ENCODE measurements at places on chromosomes 11 and 22.
A peak's percentile ranks its signal among the peaks of the same experiment; 100 is the strongest.

DNA sequence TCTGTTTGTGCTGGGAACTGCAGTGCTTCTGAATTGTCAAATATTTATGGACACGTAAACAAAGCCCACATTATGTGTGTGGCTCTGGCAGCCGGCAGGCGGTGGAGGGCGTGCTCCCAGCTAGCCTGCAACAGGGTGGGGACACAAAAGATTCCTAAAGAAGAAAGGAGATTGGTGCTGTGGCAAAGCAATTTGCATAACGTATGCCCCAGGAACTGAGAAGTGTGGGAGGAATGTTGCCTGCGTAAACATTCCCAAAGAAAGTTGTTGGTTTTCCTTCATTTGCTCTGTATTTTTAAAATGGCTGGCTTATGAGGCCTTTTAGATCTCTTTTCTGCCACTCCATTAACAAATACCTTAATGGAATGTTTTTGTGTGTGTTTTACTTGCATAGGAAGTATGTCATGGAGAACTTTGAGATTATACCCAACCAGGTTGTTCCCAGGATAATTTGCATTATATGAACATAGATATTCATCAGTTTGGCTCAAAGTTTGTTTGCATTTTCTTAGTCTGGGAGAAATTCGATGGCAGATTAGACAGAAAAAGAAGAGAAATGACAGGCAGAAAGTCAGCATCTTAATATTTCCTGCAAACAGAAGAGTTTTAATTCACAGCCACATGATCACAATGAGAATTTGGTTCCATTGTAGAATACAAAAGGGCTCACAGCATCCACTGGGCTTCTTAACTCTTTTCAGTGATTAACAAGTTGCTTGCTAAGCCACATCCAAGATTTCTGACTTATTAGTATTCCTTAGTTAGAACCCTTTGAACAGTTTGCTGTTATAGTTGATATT lies 41.8 kb upstream of the DLAT start:
- DNase-seq = no peak

GRCh38 chr22:33472462-33473344 lies 414.5 kb upstream of the SYN3 start:
- no peak for DNase-seq

DNA sequence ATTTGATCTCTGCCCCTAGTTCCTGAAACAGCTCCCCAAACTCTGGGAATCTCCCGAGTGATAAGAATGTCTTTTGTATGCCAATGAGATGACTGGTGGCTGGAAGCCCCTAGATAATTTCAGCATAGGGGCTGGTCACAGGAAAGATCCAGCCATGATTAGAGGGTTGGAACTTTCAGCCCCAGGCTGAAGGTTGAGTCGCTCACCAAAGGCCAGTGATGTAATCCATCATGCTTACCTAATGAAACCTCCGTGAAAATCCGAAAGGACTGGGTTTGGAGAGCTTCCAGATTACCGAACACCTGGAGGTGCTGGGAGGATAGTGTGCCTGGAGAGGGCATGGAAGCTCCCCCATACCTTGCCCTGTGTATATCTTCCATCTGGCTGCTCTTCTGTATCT lies 26.0 kb downstream of the LRRC32 start:
- no peak for DNase-seq

- no peak for DNase-seq
Observed at GRCh38 chr22:25402501-25403283, 161.8 kb upstream of the GRK3 start.

DNA sequence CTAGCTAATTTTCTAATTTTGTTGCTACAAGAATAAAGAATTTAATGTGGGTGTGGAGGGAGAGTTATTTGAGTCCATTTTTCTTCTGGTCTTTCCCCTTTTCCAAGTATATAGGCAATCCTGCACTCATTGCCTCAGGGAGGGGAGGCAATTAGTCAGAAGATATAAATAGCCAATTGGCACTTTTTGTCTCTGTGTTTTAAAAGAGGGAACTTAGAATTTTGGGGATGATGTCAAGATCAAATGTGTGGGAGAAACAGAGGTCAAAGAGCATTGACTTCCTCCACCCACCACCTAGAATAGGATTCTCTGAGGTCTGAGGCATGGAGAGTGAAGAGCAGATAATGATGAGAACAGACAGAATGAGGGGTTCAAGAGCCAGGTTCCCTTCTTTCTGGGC lies 120.3 kb upstream of the ZC3H12C start:
- peak; percentile 91 for DNase-seq

GRCh38 chr11:2375964-2376551 lies 1.1 kb upstream of the CD81 start:
- no peak for DNase-seq

GRCh38 chr22:31750365-31751284 lies 693 bp upstream of the PRR14L start:
- no peak for DNase-seq

DNA sequence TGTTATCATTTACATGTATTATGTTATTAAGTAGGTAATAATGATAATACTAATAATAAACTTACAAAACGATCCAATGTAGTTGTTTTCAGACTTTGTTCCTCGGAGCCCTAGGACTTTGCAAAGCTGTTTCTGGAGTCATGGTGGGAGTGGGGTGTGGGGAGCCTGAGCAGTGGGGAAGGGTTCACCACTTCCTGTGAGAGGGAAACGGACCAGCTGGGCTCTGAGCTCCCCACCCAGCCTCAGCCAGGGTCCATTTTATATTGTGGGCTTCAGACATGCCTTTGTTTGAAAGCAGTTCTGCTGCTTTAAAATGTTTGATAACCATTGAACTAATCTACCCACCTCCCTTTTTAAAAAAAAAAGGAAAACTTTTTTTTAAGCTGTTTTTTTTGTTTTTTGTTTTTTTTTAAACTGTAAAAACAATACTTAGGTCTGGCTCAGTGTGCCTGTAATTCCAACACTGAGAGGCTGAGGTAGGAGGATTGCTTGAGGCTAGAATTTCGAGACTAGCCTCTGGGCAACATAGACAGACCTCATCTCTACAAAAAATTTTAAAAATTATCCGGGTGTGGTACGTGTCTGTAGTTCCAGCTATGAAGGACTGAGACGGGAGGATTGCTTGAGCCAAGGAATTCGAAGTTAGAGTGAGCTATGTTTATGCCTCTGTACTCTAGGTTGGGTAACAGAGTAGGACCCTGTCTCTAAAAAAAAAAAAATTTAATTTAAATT lies 7.0 kb downstream of the SERPING1 start:
- no peak for DNase-seq

DNA sequence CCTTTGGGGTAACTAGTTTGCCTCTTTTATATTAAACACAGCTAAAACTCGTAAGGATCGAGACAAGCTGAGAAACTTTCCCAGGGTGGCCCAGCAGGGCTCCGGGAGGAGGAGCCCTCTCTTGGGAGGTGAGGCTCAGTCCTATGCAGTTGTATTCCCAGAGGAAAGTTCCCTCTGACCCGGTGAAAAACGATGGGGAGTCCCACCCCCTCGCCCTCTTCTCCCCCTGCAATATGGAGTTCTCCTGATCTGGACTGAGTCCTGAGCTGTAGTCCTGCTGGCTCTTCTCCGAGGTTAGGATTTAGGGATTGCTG lies 1.3 kb downstream of the NTM start:
- DNase-seq = no peak

DNA sequence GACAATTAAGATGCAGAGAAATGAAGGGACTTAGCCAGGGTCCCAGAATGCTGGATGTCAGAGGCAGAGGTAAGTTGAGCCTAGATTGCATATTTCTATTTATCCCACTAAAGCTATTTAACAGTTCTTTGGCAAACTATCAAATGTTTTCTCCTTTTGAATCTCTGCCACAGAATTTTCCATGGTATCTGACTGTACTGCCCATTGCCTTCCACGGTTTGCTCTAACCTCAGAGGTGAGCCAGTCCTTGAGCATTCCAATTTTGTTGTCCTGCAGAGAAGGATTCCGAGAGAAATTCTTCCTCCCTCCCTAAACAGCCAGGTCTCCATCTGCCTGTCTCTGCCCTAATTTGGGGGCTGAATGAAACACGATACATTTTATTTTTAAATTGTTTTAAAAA lies 368.3 kb upstream of the SYN3 start:
- DNase-seq = no peak

GRCh38 chr11:68837583-68838571 lies 3.8 kb downstream of the CPT1A start:
- no peak for DNase-seq

DNA sequence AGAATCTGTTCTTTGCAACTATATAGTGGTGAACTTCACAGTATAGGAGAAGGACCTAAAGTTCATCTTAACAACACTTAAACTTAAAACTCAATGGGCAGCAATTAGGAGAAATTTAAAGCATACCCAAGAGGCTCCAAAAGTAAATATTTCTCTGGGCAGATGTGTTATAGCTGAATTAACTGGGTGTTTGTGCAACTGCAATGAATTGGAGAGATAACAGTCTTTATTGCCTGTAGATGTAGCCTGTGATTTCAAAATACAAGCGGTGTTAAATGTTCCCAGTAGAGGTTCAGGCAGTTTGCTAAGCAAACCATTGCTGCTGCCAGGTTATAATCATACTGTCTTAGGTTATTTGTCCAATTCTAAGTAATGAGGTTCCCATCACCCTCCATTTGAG lies 294.1 kb upstream of the MTNR1B start:
- no peak for DNase-seq

DNA sequence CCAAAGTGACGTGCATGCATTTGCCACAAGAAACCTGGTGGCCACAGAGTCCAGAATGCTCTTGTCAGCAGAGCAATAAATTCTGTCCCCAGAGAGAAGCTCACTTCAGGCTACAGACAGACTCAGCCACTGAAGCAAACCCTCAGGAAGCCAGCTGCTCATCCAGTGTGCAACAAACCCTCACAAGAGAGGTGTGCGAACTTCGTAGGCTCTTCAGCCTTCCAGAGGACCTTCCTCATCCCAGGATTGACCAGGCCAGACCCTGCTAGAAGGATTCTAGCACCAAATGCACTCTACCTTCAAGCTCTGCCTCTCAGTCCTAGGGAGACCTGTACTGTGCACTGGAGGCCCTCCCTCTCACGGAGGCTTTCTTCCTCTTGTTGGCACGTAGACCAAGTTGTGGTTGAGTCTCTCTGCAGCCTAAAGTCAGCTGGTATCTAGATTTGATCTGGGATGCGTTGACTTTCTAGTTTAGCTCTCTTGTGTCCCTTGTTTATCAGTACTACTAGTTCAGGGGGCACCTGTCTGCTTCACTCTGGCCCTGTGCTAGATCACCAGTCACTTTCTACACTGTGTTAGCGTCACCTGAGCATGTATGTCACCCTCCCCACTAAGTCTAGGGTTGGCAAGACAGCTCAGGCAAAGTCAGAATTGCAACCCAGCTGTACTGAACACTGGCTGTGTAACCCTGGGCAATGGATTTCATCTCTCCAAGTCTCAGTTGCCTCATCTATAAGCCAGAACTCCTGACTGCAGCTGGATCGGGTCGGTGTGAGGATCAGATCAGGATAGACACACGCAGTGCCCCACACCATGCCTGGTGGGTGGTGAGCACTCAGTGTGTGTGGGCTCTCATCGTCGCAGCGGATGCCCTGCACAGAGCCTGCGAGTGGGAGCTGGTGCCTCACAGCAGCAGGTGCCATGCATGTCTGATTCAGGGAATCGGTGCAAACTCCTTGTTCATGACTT lies 22.1 kb upstream of the TMPRSS13 start:
- peak; percentile 55 for DNase-seq

GRCh38 chr11:108589136-108589535 lies 4.4 kb downstream of the EXPH5 start:
- DNase-seq = no peak

DNA sequence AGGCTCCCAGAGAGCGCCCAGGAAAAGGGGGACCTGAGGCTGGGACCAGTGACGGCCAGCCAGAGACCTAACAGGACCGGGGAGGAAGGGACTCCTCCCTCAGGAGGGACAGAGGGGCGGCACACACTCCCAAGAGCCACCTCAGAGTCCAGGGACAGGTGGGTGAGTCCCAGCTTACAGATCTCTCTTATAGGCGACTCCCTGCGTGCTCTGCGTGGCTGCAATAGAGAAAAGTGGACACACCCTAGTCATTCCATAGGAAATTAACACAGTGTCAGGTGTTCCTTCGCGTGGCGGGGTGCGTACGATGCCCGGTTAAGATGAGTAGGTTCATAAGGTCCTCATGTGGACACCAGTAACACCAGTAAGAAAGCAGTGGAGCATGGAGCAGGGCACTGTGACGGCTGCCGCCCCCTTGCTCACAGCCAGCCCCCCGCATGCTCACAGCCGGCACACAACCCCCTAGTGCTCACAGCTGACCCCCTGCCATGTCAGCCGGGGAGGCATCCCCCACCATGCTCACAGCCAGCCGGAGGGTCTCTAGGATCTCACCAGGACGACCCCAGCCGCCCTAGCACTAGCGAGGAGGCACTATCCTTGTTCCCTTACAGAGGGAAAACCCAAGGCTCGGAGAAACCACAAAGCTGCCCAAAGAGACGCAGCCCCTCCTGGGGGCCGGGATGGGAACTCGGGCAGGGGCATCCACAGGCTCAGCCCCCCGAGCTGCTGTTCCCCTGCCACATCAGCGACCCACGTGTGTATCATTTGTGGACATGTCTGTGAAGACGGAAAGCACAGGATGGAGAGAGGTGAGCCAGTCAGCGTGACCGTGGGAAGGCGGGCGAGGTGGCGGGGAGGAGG lies 426.8 kb downstream of the TBC1D22A start:
- no peak for DNase-seq

DNA sequence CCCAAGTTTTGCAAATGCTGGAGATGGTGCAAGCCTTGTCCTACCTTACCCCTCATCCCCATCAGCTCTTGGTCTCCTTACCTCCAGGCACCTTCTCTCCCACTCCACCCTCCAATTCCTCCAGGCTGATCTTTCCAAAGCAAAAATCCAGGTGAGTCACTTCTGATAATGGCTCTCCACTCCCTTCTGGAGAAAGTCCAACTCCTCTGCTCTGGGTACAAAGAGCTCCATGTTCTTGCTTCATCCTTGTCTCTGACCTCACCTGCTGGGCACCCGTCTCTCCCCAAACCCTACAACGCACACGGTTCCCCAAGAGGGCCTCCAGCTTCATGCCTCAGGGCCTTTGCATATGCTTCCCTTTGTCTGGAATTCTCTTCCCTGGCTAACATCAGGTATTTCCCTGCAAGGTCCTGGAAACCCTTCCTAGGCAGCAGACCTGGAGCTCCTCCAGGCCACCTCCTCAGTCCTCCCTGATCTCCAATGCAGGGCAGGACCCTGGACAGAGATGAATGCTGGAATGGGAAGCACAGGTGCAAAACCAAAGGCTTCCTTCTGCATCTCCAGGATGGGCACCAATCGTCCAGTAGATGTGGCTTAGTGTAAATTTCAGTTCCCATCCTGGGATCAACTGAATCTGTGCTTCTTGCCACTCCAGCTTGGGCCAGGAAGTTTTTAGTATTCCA lies 22.7 kb downstream of the IFT27 start:
- no peak for DNase-seq

- no peak for DNase-seq
Observed at GRCh38 chr11:123144707-123145106, 50.3 kb downstream of the CLMP start.
